ENCODE measurements at places on chromosomes 6 and 20. TPM values are rescaled to one million over a fixed set of nuclear protein-coding genes. Genes with fewer than 3 reads are reported as not detected.
A peak's percentile ranks its signal among the peaks of the same experiment; 100 is the strongest.

Gene TMC2
- not detected for total RNA-seq

DNA sequence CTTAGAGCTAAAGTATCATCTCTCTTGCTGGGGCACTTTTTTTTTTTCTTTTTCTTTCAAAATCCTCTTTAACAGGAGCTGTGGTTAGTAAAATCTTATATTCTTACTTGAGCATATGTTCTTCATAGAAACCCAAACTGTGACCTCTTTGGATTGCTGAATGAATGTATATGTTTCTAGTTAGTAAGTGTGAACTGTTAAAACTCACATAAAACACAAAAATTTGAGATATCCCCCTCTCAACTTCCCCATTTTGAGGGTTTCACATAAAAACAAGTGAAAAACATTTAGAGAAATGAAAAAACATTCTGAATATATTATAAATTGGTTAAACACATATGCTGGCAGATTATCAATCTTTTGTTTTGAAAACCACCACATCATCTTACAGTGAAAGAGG lies 78.1 kb downstream of the INSM1 start:
- no peak for DNase-seq

GRCh38 chr6:35258858-35259193 lies 709 bp upstream of the ZNF76 start:
- no peak for DNase-seq

Gene CNR1
- not detected for total RNA-seq

- no peak for DNase-seq
Observed at GRCh38 chr6:98880486-98880885, 46.1 kb downstream of the POU3F2 start.

Gene CD83
- total RNA-seq: 0.16 TPM

Gene WDR46
- 74.7 TPM for total RNA-seq

Gene ADGRF4
- not detected for total RNA-seq

Gene VSX1
- not detected for total RNA-seq

Gene SPO11
- total RNA-seq: not detected

Gene LAMA4
- total RNA-seq: 65.7 TPM

DNA sequence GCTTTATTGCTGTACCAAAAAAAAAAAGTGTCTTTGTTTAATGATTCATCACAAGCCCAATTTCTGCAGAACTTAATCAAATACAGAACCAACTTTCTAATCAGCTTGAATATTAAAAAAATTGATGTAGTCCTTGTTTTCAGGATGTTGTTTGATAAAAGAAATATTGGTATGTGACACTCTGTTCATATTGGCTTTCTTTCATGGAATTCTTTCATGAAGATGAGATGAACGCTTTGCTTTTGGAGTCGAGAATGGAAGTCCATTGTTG lies 184.3 kb downstream of the ZNF217 start:
- DNase-seq: no peak

DNA sequence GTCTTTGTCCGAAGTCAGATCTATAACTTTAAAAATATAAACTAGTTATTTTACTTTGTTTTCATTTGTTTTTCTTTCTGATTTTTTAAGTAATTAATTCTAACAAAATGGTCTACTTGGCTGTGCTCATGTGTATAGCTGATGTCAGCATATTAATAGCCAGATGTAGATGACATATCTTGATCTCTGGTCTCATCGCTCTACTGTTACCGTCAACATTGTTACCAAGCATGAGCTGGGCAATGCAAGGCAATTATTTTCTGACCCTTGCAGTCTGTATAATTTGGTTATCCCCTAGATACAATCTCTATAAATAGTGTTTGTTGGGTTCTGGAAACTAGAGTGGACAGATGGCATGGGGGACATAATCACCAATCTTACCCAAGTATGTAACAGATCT lies 151.6 kb upstream of the PTPRK start:
- DNase-seq: peak; percentile 11

DNA sequence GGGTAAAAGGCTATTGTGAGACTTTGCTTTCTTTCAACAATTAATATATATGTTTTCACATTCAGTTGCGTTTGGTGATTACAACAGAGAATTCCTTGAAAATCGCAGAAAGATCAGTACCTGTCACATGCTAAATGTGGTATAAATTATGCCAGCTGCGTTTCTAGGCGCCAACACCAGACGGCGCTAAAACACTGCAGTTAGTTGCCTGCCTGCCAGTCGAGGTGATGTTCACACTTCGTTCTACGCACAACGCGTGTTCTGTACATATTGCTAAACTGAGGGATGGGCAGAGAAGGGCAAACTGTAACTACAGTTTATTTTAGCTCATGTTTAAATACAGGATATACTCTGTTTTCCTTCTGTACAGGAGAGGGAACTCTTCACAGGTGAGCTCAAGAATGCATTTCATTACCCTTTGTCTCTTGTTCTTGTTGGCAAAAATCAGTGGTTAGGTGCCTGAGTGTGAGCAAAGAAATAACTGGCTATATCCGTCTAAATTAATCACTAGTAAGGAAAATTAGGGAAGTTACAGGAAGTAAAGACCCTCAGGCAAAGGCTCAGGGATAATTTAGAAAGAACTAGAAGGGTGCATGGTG lies 100.1 kb upstream of the RGS17 start:
- DNase-seq: peak; percentile 53

Gene FABP7
- not detected for total RNA-seq

Gene RIOK1
- total RNA-seq: 15.4 TPM

GRCh38 chr6:72653026-72653425 lies 31.2 kb downstream of the KCNQ5 start:
- DNase-seq: no peak

Gene SMLR1
- total RNA-seq: not detected

GRCh38 chr20:24696396-24696795 lies 227.0 kb downstream of the SYNDIG1 start:
- DNase-seq: no peak

Gene GHRH
- not detected for total RNA-seq

- DNase-seq: no peak
Observed at GRCh38 chr20:40317156-40317790, 371.8 kb downstream of the MAFB start.

GRCh38 chr20:47862574-47863240 lies 77.4 kb upstream of the SULF2 start:
- DNase-seq: no peak

- DNase-seq: peak; percentile 49
Observed at GRCh38 chr6:136550330-136551071, at the start of gene MAP7. TSS of gene MAP7 (minus strand) at chr6:136550422. CDS start at chr6:136550408, 14 bp downstream.

DNA sequence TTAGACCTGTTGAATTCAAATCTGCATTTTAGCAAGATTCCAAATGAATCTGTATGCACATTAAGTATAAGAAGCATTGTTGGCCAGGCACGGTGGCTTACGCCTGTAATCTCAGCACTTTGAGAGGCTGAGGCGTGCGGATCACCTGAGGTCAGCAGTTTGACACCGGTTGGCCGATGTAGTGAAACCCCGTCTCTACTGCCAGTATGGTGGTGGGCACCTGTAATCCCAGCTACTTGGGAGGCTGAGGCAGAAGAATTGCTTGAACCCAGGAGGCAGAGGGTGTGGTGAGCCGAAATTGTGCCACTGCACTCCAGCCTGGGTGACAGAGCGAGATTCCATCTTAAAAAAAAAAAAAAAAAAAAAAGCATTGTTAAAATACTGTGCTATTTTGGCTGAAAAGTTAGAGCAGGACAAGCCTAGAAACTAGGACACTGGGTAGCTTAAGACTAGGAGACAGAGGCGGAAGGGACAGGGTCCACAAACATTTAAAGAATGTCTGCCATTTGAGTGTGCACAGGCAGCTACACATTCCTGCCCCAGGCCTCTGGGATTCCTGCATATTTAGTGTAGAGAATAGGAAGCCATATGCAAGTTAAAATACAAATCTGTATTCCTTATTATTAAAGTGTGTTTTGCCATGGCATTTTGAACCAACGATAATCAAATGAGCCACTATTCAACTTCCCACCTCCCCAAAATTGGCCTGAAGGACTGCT lies 45.1 kb upstream of the EEF1A1 start:
- no peak for DNase-seq

DNA sequence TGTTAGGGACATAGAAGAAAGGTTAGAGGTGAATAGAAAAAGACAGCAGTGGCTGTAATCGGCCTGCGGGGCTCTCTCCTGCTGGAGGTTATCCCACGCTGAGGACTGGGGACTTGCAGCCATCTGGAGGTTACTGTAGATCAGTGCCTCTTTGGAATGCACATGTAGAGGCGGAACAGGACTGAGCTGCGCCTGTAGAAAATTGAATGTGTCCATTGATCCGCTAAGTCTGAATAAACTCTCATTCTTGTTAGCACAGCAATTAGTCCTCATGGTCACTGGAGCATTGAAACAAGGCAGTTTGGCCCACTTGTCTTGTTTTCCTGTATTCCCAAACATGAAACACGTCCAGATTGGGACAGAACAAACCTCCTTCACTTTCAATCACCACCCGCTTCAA lies 46.3 kb upstream of the F13A1 start:
- no peak for DNase-seq

GRCh38 chr20:25987073-25987927 lies 290.6 kb upstream of the ZNF337 start:
- peak; percentile 5 for DNase-seq

- no peak for DNase-seq
Observed at GRCh38 chr6:63389191-63389844, 69.5 kb upstream of the LGSN start.

Gene UBD
- not detected for total RNA-seq

- DNase-seq: no peak
Observed at GRCh38 chr6:117206522-117206921, 58.8 kb upstream of the VGLL2 start.

DNA sequence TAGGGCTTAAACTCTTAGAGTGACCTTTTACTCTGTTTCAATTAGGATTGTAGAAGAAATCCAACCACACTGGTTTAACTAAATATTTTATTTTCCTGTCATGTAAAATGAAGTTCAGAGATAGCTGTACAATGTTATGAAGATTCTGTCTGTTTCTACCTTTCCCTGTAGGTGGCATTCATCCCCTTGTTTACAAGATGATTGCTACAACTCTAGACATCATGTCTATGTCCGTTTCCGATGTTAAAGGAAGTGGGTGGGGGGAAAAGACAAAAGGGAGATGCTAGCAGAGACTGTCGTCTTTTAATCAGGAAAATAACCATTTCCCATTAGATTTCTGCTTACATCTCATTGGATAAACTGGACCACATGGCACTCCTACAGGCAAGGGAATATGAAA lies 30.9 kb upstream of the RIMS1 start:
- DNase-seq: no peak

Gene PHACTR3
- not detected for total RNA-seq

- no peak for DNase-seq
Observed at GRCh38 chr20:63966944-63967322, 2.8 kb downstream of the ZNF512B start.

All from myocyte (in vitro differentiated cells).